CD4-positive, alpha-beta T cell treated with Interleukin-21 for 1 hour (primary cell): ENCODE measurements at places on chromosomes 2 and 18.

GRCh38 chr18:24633121-24633520 is 172.7 kb downstream of the HRH4 start:
- no peak for DNase-seq

- no peak for DNase-seq
Observed at GRCh38 chr2:38167968-38168350, 92.0 kb upstream of the CYP1B1 start.

- DNase-seq, result no peak
Observed at GRCh38 chr2:197894751-197895274, 90.4 kb downstream of the PLCL1 start.

DNA sequence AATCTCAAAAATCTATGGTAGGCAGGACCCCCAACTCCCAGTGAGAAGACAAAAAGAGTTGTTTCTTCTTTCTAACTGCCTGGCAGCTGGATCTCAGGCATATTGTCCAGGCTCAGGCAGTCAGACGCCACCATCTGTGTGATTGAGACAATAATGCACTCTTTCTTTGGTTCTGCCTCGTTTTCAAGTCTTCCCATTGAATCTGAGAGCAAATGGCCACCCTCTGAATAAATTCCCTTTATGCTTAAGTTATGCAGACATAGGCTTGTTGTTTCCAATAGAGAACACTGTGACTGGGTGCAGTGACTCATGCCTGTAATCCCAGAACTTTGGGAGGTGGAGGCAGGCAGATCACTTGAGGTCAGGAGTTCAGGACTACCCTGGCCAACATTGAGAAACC is 15.3 kb upstream of the CD207 start:
- DNase-seq, result no peak
